Endothelial cell of umbilical vein (primary cell): ENCODE measurements at places on chromosomes 6 and 20. TPM values are rescaled to one million over a fixed set of nuclear protein-coding genes. Genes with fewer than 3 reads are reported as not detected.
A peak's percentile ranks its signal among the peaks of the same experiment; 100 is the strongest.

The BPIFB2 gene
- total RNA-seq: not detected in 2 replicates

The TUBB1 gene
- total RNA-seq: not detected in 2 replicates

The MYH7B gene
- total RNA-seq: 0.07 TPM in 1 of 2 replicates, not detected in the other

The ARMH2 gene
- not detected in 2 replicates for total RNA-seq

The GRIK2 gene
- not detected in 2 replicates for total RNA-seq

The ZNF334 gene
- 0.30 and 1.6 TPM in 2 replicates for total RNA-seq

The CRISP3 gene
- total RNA-seq: not detected in 2 replicates

DNA sequence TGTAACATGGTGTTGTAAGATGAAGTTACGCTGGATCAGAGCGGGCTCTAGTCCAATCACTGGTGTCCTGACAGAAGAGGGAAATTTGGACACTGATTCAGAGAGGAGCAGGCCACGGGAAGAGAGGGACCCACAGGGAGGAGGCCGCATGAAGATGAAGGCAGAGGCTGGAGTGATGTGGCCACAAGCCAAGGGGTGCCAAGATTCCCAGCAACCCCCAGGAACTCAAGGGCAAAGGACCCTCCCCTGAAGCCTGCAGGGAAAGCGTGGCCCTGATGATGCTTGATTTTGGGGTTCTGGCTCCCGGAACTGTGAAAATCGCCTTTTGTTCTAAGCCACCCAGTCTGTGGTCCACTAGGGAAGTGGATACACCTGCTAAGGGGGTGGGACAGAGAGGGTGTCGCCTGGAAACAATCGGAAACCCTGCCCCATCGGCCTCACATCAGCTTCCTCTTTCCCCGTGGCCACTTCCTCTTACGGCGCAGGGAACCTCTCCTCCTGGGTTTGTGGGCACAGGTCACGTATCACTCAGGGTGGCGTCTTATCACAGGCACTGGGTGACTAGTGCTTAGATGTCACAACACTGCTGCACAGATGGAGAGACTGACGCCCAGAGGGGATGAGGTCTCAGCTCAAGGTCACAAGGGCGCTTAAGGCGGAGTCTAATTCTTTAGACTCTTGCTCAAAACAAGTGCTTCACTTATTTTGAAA is 58.0 kb downstream of the SULF2 start:
- DNase-seq: no peak

GRCh38 chr20:16178546-16179135 is 394.6 kb downstream of the KIF16B start:
- DNase-seq: no peak

GRCh38 chr20:59164686-59165391 is 1.2 kb downstream of the ZNF831 start:
- no peak for DNase-seq

DNA sequence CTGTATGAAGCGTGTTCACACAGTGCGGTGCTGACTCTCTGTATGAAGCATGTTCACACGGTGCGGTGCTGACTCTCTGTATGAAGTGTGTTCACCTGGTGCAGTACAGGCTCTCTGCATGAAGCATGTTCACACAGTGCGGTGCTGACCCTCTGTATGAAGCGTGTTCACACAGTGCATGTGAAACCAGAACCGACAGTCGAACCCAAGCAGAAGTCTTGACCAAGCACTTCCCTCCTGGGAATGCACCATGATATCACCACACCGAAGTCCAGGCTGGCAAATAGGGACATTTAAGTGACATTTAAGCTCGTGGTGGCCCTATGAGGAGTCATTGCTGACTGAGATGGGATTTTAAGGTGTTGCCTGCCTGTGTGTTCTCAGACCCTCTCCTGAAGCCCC is 11.3 kb upstream of the SERPINB1 start:
- no peak for DNase-seq

DNA sequence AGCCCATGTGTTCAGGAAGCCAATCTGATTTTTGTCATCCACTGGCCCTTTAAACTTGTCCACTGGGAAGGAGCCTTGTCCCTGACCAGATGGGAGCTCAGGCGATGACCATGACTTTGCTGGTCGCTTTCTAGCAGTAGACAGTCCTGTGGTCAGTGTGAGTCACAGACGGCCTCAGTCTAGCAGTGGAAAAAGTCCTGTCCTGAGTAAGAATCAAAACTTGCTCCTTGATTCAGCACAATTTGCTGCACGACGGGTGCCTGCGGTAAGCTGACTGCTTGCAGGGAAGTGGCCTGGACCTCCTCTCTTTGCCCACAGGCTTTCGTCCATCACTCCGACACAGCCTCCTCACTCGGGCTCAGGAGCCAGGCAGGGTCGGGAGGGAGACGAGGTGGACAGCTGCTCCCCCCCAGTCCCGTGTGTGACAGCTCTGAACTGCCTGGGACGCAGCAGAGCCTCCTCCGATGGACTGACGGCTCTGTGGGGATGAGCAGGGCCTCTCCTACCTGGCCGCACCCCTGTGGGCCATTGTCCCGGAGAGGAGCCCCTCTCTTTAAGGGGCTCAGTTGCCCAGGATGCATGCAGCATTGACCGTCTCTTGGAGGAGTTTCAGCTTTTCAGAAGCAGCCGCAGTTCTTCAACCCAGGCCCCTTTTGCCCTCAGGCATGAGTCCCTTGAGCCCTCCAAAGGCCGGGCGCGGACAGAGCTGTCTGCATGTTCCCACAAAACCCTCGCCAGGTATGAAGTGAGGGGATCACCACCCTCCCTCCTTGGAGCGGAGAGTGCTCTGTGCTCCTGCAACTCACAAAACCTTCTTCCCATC is 209.2 kb downstream of the ANKRD60 start:
- no peak for DNase-seq

DNA sequence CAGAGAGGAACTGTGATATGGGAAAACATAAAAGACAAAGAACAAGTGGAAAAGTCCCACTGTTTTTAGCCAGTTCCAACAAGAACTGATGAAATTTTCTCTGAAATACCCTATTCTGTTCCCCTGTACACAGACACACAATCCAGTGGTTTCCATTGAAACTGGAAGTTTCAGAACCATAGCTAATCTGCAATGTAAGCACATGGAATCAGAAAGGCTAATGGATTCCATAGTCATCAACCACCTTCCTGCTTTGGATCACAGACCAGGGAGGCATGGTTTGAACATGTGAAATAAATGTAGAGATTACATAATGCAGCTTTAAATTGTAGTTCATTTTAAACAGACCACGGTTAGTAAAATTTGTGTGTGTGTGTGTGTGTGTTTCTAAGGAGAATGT is 242.1 kb downstream of the GJA1 start:
- no peak for DNase-seq

DNA sequence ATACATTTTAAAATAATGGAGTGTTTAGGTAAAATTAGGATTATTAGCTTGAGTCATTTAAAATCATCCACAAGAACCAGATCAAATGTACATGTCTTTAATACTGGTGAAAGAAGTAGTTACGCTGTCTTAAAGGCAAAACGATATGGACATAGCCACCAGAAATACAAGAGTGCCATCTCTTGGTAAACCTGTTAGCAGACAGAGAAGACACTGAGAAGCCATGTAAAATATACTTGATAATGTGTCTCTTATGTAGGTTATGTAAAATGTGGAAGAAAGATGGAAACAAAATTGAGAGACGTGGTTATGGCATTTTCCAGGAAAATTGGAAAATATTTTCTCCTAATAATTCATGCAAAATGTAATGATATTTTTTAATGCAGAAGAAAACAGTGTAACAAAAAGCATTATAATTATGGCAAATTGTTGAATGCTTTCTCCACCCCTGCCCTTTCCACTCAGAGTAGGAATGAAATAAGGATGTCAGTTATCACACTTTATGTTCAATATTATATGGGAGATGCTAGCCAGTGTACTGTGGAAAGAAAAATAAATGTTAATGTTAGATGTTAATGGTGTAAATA is 12.2 kb upstream of the SLC17A2 start:
- DNase-seq: peak; percentile 50

- no peak for DNase-seq
Observed at GRCh38 chr6:127630800-127631199, 53.8 kb downstream of the C6orf58 start.

GRCh38 chr6:99933129-99933528 is 60.9 kb downstream of the MCHR2 start:
- DNase-seq: no peak

GRCh38 chr6:31614075-31614619 is 887 bp upstream of the AIF1 start:
- DNase-seq: no peak

DNA sequence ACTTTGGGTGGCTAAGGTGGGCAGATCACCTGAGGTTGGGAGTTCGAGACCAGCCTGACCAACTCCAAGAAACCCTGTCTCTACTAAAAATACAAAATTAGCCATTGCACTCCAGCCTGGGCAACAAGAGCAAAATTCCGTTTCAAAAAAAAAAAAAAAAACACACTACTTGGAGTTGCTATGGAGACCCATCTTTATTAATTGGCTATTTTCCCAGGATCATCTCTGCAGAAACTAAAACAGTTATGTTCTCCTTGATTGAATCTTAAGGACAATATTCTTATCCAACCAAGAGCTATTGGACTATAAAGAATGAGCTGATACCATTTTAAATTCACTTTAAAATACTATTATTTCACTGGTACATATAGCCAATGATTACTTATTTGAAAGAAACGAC is 14.7 kb downstream of the AKIRIN2 start:
- DNase-seq: no peak

DNA sequence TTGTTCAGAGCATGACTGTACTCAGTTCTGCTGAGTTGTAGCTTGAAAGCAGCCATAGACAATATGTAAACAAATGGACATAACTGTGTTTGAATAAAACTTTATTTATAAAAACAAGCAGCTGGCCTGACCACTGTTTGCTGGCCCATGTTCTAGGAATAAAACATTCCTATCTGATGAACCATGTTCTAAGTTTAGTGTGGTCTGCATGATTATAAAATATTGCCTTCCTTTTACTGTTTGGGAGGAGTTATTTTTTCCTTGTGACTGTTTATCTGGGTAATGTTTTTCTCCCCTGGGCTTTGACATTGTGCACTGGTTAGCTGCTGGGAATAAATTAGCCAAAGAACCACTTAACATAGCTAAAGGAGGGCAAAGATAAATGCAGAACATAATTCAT is 55.1 kb downstream of the CDS2 start:
- DNase-seq: peak; percentile 36

DNA sequence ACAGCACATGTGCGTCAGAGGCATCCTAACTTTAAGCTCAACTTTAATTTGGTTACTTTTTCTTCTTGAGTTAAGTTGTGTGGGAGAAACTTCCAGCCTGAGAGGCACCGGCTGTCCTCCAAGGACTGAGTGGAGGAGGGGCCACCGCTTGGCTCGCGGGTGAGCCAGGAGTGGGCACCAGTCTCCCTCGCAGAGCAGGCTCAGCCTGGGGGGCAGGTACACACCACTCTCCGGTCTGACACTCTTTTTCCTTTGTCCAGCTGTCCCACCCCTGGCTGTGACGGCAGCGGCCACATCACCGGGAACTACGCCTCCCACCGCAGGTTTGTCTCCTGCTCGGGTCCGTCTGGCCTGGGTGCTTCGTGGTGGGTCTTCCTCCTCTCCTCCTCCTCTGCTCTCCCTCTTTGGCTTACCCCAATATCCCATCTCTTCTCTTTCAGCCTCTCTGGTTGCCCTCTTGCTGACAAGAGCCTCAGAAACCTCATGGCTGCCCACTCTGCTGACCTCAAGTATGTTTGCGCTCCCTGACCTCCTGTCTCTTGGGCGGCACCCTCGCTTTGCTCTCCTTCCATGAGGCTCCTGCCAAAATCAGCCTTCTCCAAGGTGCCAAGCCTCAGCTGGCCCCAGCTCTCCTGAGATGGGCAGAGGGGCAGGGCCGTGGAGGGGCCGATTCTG is 32.6 kb upstream of the PCMTD2 start:
- no peak for DNase-seq

- DNase-seq: no peak
Observed at GRCh38 chr20:53986037-53986650, 84.2 kb downstream of the BCAS1 start.
